NK-92 treated with Interleukin-12 subunit alpha and Interleukin-12 subunit beta, amount 100 ng/mL, for 24 hours (cell line): ENCODE measurements at places on chromosomes 4 and X.

- no peak for DNase-seq
Observed at GRCh38 chr4:60617731-60618130, 582.4 kb upstream of the ADGRL3 start.

GRCh38 chr4:115272594-115272993, 159.2 kb upstream of the NDST4 start:
- no peak for DNase-seq

DNA sequence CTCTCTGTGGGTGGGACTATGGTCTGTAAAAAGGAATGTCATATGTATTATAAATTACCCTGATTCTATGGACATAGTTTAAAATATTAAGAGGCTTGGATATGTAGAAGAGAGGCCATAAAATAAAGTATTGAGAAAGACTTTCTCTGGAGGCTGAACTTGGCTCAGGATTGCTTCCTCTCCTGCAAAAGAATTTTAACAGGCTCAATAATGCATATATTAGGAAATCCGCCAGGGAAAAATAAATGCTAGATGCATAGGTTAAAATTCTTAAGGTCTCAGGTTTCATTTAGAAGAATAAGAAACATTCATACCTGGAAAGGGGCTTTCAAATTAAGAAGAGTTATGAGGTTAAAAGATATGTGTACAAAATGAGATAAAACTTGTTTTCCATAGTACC, 424.3 kb downstream of the ARAP2 start:
- DNase-seq: no peak

DNA sequence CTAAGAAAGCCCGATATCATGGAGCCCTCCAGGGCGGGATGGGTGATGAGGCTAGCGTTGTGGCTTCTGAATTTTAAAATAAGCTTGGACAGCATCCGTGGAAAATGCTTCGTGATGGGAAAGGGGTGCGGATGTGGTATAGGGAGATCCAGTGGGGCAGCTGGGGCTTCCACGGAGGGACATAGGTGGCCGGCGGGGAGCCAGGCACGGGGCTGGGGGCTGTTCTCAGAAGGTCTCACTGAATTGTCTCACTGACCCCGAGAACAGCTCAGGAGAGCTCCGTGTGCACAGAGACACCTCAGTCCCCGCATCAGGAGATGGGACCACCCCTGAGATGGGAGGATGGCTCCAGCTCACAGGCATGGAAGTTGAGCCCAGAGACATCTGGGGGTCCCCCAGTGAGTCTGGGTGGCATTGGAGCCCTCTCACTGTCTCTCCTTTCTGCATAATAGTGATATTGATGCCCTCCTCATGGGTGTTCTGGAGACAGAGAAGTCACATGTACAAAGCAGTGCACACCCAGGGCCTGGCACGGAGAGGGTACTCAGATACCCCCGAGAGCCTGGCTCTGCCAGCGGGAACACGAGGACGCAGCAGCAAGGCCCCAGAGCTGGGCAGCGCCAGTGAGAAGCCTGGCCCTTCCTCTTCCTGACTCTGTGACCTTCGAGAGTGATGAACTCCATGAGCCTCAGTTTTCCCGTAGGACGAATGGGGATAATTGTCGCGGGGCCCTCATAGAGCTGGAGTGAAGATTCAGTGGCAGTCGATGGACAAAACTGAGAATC, 70.6 kb upstream of the PSAPL1 start:
- no peak for DNase-seq

- no peak for DNase-seq
Observed at GRCh38 chr4:102641793-102642192, 119.0 kb downstream of the MANBA start.

DNA sequence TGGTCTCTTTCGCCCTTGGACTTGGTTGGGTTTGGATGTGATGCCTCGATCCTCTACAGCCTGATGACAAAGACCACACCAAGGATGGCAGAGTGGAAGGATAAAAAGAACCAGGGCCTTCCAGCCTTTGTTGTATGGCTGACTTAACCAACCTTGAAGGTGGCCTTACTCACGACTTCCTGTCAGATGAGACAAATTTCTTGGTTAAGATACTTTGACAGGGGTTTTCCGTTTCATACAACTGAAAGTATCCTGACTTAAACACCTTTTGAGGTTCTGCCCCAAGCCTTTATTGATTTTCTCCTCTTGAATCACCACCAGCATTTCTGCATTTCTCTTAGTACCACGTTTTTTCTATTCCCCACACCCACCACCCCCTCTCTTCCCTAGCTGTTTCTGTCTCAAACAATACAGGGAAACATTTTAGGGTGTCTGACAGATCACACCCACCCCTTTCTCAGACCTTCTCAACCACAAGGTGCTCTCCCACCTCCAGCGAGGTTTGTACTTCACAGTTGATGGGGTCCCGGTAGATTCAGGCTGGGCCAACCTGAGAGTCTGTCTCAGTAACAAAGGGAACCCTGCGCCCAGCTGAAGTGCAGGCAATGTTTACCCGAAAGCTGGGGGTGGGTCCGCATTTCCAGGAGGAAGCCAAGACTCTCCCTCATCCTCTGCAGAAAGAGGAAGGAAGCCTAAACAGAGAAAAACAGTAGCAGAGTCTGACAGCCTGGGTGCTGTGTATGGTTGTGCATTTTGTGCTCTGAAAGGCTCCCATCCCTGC, 5.0 kb upstream of the TSPAN5 start:
- DNase-seq: no peak
